ENCODE measurements at places on chromosomes 4 and X.
A peak's percentile ranks its signal among the peaks of the same experiment; 100 is the strongest.

- no peak for DNase-seq
Measured at GRCh38 chr4:112953262-112953661, 96.2 kb upstream of the ANK2 start.

GRCh38 chr4:117328333-117328732 is 243.0 kb upstream of the TRAM1L1 start:
- no peak for DNase-seq

GRCh38 chr4:168522356-168522755 is 25.5 kb downstream of the PALLD start:
- DNase-seq = no peak

DNA sequence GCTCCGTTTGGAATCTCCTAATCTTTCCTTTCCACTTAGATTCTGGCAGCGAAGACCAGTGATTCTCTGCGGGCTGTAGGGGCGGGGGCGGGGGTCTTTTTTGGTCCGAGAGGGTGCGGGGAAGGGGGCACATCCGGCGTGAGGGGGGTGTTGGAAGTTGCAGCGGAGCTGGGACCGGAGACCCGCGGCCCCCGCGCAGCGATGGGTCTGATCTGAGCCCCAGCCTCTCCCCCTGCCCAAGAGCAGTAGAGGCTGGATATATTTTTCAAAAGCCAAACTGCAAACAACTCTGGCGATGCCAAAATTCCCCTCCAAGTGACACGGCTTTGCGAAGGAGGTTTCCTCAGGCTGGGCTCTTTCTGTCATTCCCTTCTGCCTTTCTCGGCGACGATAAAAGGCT is 355 bp downstream of the GRID2 start:
- DNase-seq = no peak

GRCh38 chrX:1480082-1480785 is 27.5 kb upstream of the ASMTL start:
- DNase-seq = no peak

- DNase-seq = no peak
Measured at GRCh38 chrX:132034648-132035047, 11.5 kb downstream of the STK26 start.

GRCh38 chr4:110198435-110199416 is at the start of gene ELOVL6:
Gene ELOVL6, minus strand, starts transcription at chr4:110198615. Its CDS starts 280 bp downstream, at chr4:110198335.
- peak; percentile 38 for DNase-seq

GRCh38 chr4:111595456-111595855 is 549.8 kb upstream of the FAM241A start:
- no peak for DNase-seq

DNA sequence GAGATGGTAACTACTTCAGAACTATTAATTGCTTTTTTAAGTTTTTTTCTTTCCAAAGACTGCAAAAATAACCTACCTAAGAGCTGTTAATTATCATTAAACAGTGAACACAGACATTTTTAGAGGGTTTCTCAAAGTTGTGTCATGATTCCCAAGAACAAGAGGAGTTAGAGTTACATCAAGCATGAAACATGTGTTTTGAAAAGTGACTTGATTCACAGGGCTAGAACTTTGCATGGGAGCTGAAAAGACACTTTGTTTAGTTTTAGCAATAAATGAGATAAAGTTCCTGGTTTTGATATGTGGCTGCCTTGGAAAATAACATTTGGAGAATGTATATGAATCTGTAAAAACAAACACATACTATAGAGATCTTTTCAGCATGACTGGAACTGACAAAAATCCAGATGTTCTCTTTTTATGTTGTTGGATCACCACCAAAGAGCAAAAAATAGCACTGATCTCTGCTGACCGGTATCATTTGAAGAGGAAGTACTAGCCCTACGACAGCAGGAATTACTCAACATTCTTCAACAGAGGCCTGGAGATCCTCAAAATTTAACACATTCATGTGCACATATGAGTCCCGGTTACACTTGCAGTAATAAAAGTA is 173.0 kb upstream of the PCDH18 start:
- DNase-seq = no peak
